ENCODE measurements at places on chromosomes 6 and 20.

DNA sequence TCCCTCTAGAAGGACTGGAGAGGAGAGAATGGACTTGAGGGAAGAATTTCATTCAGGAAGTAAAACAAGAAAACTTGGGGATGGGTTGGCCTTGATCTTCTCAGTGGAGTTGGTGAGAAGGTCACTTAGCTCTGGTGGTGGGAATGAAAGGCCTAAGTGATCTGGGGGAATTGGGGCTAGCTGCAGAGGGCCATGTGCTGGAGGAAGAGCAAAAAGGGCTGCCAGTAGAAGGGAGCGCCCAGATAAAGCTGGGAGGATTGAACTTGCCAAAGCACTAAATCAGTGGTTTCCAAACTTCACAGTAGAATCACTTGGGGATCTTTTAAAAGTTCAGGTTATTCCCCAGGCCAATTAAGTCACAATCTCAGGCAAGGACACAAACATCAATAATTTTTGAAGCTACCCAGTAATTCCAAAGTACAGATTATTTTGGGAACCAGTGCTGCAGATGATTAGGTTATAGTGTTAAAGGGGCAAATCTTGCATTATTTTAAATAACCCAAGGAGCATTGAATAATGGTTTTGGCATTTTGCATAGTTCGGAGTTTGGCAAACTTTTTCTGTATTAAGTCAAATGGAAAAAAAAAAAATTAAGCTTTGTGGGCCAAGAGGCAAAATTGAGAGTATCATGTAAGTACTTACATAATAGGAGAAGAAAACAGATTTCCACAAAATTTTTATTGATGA, 36.5 kb upstream of the RFPL4B start:
- DNase-seq = no peak

- DNase-seq = no peak
These were observed 157.5 kb upstream of the AHI1 start for GRCh38 chr6:135655055-135655454.

GRCh38 chr6:19159561-19159960, 677.6 kb upstream of the ID4 start:
- DNase-seq = no peak

GRCh38 chr20:50346374-50347283, 156.0 kb downstream of the CEBPB start:
- DNase-seq = peak; percentile 91

DNA sequence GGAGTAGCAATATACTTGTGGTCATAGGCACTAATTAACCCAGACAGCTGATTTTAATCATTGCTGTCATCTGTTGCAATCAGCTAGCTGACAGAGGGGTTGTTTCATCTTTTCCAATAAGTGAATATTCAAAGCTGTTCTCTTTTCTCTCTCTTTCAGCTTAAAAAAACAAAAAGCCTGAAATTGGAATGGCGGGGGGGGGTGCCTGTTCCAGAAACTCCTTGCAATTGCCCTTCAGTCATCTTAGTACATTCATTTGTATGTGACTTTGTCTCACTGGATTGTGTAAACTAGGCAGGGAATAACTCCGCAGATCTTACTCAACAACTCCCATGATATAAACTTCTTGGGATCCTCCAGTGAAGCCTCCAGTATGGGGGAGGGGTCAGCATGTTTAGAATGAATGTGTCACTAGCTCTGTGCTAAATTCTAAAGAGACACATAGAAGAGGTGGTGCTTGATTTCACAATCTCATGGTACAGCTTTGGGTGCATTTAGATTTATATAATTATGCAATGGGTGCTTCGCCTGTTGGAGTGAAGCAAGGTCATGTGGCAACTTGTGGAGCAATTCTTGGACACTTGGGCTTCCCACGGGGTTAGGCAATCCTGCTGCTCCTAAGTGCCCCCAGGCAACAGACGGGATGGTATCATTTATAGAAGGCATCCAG, 40.1 kb downstream of the SLC24A3 start:
- no peak for DNase-seq

DNA sequence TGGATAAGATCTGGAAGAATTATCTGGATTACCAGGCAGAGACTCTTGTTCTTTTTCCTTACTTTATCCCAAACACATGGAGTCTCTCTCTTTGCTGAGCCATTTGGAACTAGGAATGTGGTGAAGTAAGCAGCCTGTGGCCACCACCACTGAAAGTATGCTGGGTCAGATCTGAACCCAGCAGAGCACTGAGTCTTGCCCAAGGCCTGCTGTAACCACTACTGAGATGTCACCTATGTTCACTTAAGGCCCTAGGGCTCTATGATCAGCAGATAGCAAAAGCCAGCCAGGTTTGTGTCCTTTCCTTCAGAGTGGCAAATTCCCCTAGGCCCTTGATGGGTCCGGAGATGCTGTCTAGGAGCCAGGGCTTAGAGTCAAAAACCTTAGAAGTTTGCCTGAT, 103.3 kb upstream of the PLN start:
- no peak for DNase-seq

DNA sequence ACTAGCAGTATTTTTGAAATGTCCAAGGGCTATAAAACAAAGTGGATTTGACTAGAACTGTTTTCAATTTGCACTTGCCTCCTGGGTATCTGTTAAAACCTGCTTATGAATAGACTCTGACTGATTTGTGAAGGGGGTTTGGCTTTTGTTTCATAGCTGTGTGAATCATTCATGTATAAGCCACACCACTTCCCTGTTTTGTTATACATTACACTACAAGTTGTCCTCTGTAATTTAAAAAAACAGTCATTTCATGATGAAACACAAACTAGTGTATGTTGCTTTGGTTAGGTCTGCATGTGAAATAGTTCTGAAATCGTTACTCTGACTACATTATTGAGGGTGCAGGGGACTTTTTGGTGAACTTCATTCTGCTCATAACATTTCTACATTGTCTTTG, 121.7 kb downstream of the NKAIN2 start:
- no peak for DNase-seq

DNA sequence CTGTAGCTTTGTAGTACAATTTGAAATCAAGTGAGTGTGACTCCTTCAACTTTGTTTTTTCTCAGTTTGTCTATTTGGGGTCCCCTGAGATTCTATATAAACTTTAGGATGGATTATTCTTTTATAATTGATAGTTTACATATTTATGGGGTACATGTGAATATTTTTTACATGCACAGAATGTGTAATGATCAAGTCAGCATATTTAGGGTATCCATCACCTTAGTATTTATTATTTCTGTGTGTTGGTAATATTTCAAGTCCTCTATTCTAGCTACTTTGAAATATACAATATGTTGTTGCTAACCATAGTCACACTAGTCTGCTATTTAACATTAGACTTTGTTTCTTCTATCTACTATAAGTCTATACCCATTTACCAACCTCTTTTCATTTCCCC, 50.3 kb downstream of the PLCG1 start:
- DNase-seq = no peak

- no peak for DNase-seq
These were observed 70.5 kb upstream of the SLCO4A1 start for GRCh38 chr20:62571669-62572344.

DNA sequence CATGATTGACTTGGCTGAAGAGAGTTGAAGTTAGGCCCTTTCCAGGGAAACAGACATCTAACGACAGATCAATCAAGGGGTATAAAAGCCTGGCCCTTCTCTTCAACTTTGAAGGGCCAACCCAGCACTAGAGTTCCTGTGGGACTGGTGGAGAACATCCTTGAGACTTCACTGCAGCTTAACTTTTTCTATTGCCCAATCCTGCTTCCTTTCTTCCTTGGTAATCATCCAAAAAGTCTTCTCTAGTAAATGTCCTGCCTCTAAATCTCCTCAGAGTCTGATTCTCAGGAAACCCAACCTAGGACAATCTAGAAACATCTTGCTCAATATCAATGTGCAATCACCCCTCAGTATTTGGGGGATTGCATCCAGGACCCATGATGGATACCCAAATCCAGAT, 1.9 kb downstream of the MKKS start:
- DNase-seq = no peak

DNA sequence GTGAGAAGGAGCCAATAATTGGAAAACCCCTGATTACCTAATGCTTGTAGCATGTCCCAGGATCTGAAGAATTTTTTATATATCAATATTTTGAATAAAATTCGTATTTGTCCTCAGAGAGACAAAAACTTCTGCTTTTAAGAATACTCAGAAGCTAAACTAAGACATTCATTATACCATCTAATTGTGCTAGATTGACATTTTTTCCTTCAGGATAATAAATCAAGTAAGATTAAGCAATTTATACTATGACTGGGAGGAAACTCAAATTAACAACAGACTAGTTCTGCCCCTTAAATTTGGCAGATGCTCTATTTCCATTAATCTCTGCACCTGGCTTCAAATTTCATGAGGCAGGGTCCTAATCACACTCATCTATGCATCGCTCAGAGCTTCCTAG, 291.4 kb downstream of the PLCB1 start:
- DNase-seq = no peak

DNA sequence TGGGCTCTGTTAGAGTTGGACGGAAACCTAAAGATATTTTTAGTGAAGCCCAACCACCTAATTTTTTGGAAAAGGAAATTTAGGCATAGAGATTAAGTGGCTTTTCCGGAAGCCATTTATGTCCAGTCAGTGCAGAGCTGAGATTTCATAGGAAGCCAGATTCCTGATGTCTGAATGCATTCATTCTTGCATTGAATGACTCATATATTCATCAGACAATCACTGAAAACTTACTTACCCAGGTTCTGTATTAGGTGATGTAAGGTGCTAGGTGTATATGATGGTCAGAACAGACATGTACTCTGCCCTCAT, 4.1 kb downstream of the SH3BGRL2 start:
- DNase-seq = no peak

- DNase-seq = peak; percentile 8
These were observed 1343.4 kb downstream of the GRIK2 start for GRCh38 chr6:102736941-102737368.

DNA sequence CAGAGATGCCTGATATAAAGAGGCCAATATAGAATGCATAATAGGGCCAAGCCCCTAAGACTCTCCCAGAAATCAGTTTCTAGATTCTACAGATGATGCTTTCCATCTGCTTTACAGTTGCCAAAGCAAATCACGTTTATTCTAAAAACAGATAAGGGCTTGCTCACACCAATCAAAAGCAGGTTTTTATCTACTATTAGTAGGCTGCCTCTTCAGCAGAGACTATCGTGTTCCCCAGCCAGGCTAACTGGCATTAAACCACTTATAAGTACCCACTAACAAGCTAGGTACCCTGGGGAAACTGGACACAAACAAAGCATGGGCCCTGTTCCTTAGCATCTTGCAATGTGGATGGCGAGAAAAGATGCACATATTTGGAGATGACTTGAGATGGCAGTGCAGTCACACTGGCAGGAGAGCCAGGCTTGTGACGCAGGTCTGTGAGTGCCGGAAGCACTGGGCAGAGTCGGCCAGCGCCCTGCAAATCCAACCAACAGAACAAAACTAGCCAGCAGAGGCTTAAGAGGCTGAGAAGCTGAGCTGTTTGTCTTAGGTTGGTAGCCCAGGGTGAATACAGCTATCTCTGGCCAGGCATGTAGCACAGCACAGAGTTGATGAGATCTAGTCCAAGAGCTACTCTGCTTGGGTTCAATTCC, 73.4 kb downstream of the GFOD1 start:
- no peak for DNase-seq

DNA sequence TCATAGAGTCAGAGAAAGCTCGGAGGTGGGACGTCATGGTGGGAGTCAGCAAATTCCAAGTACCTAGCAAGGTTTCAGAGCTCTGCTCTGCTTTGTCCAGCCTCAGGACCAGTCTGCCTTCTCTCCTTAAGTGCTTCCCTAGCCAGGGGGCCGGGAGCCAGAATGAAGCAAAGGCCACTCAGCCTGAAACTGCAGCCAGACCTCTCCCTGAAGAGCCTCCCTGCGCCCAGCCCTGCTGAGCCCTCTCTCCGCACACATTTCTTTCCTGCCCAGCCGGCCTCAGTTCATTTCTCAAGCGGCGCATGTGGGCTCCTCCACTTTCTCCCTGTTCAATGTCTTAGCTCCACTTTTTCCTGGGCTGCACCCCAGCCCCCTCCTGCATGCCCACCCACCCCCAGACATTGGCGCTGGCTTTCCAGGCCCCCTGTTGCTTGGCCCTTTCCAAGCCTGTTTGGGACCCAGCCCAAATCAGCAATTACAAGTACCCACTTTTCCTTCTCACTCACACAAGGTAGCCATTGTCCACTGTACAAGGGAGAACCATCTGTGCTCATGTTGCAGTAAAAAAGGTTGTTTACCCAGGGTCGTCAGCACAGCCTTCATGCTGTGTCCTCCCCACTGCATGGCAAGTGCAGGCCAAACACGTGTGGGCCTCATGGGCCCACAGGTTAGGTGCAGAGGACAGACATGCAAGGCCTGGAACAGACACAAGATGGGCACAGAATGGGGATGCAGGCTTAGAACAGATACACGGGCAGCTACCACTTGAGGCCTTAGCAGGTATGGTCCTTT, 147.1 kb downstream of the MRPL14 start:
- no peak for DNase-seq

DNA sequence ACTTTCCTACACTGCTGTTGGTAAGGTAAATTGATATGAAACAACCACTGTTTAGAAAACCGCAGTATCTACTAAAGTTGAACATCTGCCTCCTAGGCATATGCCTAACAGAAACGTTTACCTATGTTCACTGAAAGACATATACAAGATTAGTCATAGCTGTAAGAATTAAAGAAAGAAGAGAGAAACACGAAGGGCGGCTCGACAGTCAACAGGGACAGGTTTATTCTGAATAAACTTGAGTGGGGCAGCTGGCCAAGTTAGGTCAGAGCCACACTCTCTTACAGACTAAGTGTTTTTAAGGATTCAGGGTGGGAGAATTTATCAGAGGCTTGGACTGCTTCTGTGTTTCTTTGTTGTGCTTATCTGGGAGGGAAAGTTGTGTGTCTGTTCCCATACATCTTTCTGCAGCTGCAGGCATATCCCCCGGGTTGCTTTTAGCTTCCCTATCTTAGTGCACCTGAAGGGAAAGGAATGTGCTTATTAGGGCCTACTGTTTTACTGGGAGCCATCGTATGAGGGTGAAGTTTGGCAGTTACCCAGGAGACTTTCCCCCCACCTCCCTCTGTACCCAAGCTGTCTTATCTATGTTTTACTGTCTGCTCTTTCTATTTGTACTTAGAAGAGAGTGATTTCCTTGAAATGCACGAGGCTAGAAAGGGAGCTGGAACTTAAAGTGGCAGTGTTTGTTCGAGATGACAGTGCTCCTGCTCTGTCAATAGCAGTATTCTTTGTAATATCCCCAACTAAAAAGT, 20.4 kb downstream of the PROCR start:
- no peak for DNase-seq

Data from NCI-H446 (cell line).